Hindlimb muscle (tissue), 1 donor: ENCODE measurements at places on chromosomes 5 and 9. TPM values are rescaled to one million over a fixed set of nuclear protein-coding genes. Genes with fewer than 3 reads are reported as not detected.

Gene EFNA5
- 4.7 TPM for polyA plus RNA-seq

Gene PCAT7
- 8.4 TPM for polyA plus RNA-seq

Gene MARCOL
- polyA plus RNA-seq: not detected

Gene MSH3
- polyA plus RNA-seq: 10.6 TPM

Gene TMC1
- 1.1 TPM for polyA plus RNA-seq

Gene CDH10
- 0.26 TPM for polyA plus RNA-seq

DNA sequence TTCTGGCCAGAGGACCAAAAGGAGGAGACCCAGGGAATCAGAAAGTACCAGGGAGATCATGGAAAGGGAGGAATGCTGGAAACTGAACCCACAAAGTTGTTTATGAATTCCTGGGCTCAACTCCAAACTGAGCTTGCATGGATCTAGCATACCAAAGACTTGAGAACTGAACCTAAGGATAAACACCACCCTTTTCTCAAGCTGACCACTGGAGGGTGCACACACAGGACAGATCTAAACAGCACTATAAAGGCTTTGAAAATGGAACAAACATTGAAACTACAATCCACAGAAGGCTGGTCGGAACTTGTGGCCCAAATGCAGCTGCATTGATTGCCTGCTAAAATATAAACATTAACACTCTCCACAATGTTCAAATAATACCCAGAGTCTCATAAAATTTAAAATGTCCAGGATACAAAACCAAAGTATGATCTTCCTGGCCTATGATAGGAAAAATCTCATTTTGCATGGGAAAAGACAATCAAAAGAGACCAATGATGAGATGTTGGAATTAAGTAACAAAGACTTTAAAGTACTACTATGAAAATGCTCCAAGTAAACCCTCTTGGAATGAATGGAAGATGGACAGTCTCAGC is 15.6 kb upstream of the IRF1 start:
- DNase-seq: no peak

GRCh38 chr5:135221696-135222095 is 177.3 kb downstream of the MACROH2A1 start:
- no peak for DNase-seq

DNA sequence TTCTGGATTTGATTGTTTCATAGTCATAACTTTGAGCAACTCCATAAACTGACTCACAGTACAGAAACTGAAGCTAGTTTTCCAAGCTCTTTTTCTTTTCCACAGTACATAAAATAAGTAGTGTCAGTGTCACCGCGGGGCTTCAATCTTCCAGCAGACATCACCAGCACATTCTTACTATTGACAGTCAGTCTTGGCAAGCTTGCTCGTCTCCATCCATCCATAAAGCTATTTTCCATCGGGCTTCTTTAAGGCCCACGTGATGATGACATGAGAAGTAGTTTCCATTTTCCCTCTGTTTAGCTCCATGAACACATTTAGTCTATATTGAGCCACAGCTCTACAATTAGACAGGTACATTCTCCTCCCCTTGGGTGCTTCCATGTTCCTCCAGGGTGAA is 443.4 kb downstream of the KDM4C start:
- DNase-seq: peak; percentile 31

DNA sequence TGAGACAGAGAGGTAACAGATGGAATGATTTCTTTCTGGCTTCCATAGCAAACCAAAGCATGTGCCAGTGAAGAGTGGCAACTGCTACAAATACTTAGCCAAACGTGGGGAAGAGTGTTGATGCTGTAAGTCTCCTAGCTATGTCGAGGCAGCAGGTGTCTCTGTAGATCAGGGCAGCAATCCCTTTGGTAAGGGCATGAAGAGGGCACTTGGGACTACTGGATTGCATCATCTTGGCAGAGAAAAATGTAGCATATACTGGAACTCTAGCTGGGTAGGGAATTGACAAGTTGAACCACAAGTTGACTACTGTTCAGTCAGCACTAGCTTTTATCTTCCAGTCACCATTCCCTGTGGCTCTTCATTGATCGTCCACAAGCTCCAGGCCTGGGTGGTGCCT is 75.8 kb downstream of the GHR start:
- no peak for DNase-seq

DNA sequence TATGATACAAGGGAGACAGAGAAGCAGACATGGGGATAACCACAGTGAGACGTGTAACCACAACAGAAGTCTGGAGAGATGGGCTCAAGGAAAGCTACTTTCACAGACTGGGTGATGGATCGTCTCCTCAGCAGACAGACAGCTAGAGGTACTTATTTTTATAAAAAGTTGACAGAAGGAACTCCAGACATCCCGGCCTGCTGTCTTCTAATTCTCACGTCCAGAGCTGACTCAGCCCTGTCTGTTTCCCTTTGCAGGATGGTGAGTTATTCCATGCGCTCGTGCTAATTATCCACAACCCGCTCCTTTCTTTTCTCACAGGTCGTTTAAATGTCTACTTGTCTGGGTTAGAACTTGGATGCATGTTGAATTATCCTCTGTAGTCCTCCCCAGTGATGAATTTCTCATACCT is 304.5 kb downstream of the CWC27 start:
- DNase-seq: no peak
